NCI-H2081 (cell line): ENCODE measurements at places on chromosomes 3 and 15.

DNA sequence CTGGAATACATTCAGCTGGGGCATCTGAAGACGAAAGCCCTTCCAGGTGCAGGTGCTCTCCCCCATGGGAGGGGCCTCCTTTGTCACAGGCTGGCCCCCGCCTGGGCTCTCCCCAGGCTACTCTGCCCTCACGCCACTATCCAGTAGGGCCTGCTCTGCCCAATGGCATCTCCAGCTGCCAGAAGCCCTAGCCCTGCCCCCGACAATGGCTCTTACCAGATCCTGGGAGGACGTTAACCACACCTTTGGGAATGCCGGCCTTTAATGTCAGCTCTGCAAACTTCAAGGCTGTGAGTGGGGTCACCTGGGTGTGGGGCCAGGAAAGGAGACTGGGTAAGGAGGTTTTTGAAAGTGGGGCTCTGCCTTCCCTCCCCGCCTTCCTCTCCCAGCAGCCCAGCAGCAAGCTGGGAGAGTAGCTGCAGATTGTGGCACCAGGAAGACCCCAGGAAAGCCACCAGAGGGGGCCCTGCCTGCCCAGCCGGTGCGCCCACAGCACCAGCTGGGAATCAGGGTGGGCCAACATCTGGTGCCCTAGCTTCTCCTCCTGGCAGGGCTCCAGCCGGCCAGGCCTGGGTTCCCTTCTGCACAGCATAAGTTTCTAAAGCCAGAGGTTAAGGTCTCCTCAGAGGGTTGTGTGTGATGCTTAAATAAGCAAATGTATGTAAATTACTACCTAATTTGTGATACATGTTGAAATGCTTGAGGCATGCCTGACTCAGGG lies 40.4 kb upstream of the SLC41A3 start:
- no peak for DNase-seq

DNA sequence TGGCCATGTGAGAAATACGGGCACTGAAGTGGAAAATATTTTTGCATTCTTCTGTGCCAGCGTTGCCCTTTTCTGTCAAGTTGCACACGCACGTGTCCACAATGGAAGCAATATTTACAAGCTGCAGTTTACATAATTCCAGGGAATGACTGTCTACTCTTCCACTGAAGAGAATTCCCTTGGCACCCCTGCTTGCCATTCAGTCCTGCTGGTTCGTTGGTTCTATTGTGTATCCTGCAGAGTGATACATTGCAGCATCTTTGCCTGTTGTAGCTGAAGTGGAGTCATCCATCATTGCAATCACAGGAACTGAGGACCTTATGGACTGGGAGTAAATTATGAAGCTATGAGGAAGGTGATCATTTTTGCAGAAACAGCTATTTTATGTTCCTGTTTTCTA lies 759.4 kb downstream of the ROBO2 start:
- no peak for DNase-seq

- DNase-seq, result no peak
Observed at GRCh38 chr15:67501177-67501835, 19.6 kb upstream of the C15orf61 start.

DNA sequence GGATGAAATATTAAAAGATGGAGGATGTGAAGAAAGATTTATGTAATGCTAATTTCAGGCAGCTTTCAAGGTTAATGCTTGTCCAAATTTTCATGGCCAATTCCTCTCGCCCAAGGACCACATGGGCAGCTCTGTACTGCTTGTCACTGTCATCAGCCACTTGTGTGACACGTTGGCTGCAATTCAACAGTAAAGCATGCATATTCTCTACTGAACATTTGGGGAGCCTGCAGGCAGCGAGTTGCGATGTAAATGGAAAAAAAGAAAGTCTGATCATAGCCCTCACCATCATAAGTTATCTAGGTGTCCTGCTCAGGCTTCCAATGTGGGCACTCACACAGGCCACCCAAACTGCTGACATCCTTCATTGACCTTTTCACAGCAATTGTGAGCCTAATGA lies 1026.8 kb upstream of the NR2F2 start:
- DNase-seq, result no peak

- DNase-seq, result no peak
Observed at GRCh38 chr3:150370122-150370602, 37.9 kb upstream of the TSC22D2 start.

GRCh38 chr15:83194528-83194927 lies 13.1 kb downstream of the HDGFL3 start:
- DNase-seq, result no peak

GRCh38 chr3:176919836-176920765 lies 277.2 kb downstream of the TBL1XR1 start:
- DNase-seq, result peak; percentile 88
